Activated CD8-positive, alpha-beta memory T cell treated with anti-CD3 and anti-CD28 coated beads for 24 hours (primary cell): ENCODE measurements at places on chromosomes 3 and 15.

DNA sequence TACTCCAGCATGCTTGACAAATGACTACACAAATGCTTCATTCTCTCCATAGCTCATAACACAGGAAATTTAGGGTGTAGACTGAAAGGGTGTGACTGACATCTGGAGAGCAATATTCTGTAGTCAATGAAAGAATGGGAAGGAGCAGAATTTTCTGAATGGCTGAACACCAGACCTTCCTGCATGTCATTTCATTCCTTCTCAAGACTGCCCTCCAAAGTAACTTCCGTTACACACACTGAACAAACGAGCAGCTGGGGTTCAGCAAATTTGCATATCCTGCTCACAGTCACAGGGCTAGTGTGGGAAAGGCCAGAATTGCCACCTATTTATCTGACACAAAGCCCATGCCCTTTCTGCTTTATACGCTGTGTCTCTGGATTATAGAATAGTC lies 325.0 kb upstream of the CFAP20DC start:
- no peak for DNase-seq

GRCh38 chr3:197353867-197354567 lies 55.6 kb upstream of the DLG1 start:
- DNase-seq: no peak

GRCh38 chr3:57743496-57743895 lies 12.6 kb upstream of the SLMAP start:
- DNase-seq: no peak

DNA sequence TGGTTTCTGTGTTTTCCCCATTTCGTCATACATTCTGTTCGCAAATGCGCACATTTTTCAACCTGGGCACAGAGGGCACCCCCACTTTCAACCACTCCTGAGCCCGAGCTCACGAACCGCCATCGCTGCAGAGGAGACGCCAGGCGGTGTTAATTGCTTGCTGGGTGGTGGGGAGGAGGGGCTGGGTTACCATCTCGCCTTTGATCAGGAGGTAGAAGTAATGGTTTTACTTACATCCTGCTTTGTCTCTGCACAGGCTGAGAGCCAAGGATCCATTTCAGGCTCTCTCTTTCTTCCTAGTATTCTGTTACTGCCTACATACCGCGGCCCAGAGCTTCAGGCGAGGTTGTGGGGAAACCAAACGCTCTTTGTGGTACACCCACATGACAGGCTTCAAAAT lies 177.3 kb upstream of the WNT5A start:
- DNase-seq: no peak

GRCh38 chr3:7977245-7978086 lies 524.2 kb upstream of the LMCD1 start:
- no peak for DNase-seq

DNA sequence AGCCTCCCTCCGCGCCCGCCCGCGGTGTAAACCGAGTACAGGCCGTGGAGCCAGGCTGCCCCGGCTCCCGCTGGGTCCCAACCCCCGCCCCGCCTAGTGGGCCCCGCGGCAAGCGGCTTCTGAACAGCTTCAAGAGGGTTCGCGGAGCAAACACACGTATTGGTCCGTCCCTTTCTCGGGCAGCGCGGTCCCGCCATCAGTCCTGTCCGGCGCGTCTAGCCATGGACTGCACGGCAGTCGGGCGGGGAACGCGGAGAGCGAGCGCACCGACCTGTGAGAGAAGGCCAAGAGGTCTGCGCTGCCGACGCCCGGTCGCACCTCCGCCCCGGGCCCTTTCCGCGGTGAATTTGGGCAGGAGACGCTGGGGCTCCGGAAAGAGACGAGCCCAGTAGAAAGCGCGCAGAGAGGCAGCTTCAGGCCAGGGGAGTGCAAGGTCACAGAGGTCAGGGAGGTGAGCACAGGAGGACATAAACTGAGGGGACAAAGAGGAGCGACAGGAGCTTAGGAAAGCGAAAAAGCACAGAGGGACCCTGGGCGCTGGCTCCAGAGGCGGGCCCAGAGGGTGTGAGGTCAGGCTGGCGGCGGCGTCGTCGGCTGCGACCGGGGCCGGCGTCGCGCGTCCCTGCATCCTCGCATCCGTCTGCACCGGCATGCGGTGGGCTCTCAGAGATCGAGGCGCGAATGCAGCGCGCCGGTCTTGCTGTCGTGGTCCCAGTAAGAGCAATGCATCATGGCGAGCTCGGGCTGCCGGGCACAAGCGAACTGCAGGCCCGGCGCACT lies 1.8 kb downstream of the FOXL2 start:
- DNase-seq: peak; percentile 72

DNA sequence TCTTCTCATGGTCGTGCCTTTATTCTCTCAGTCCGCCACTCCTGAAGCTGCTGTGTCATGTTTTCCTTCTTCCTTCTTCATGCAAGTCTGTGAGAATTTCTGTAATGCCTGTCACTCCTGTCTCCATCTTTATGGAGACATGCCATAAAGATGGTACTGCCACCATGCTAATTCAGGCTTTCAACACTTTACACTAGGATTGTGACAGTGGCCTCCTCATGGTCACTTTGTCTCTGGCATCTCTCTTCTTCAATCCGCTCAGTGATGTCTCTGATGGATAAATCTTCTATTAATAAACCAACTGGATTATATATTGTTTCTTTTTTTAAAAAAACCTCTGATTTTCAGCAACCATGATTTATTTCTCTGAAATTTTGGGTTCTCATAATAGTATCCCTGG lies 18.1 kb downstream of the PPM1L start:
- DNase-seq: no peak

DNA sequence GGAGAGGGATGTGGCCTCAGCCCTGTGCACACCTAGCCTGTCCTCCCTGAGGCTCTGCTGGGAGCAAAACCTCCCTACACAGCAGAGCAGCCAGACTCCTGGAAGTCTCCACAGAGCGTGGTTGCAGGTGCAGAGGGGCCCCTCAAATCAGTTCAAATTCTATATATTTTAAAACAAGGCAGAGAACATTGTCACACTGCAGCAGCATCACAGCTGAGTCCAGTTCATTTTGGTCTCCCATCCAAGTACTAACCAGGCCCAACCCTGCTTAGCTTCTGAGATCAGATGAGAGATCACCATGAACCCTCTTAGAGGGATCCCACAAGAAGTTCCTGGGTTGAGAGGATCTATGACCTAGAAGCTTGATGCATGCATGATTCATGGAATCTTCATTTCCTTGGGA lies 331.0 kb upstream of the RGMA start:
- no peak for DNase-seq

DNA sequence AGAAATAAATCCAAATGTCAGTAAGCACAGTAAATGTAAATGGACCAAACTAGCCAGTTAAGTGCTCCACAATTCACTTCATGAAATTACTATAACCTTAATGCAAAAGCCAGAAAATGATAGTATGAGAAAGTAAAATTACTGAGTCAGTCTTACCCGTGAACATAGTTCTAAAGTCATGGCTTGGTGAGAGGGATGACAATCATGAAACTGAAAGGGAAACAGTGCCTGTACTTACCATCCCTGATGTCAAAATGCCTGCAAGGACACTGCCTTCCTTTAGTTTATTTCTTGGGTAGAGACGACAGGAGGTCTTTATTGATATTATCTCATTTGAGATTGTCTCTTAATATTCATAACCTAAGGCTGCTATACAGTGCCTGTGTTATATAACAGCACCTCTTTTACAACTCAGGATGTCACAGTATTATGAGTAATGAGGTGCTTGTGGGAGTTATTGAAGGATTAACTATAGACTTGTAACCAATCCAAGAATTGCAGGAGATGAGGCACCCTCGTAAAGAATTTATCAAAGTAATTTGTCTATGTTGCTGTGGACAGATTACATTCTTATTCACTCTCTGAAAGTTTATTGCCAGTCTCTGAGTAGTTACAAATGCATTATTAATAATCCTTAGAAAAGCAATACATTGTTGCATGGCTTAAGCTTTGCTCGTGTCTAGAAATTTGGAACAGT lies 142.9 kb upstream of the BFSP2 start:
- DNase-seq: no peak

DNA sequence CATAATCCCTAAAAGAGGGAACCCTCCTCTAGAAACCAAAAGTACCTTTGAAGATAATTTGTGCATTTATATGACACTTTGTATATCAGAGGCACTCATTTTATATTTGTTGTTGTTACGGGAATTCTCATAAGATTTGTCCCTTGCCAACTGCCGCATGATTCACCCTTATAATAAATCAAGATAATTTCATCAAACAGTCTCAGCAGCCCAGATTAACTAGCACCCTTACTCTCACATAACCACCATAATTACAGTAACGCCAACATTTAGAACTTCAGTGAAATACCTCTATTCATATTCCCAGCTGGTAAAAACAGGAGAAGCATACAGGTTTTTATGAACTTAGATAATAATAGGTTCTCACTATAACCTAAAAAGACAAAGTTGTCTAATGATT lies 271.9 kb downstream of the LRRC3B start:
- DNase-seq: no peak

- DNase-seq: no peak
These were observed 305.7 kb upstream of the ATP11B start for GRCh38 chr3:182487611-182488010.

GRCh38 chr3:143358793-143359491 lies 239.4 kb downstream of the CHST2 start:
- no peak for DNase-seq

- no peak for DNase-seq
These were observed 565.7 kb downstream of the PYDC2 start for GRCh38 chr3:192026661-192027060.

DNA sequence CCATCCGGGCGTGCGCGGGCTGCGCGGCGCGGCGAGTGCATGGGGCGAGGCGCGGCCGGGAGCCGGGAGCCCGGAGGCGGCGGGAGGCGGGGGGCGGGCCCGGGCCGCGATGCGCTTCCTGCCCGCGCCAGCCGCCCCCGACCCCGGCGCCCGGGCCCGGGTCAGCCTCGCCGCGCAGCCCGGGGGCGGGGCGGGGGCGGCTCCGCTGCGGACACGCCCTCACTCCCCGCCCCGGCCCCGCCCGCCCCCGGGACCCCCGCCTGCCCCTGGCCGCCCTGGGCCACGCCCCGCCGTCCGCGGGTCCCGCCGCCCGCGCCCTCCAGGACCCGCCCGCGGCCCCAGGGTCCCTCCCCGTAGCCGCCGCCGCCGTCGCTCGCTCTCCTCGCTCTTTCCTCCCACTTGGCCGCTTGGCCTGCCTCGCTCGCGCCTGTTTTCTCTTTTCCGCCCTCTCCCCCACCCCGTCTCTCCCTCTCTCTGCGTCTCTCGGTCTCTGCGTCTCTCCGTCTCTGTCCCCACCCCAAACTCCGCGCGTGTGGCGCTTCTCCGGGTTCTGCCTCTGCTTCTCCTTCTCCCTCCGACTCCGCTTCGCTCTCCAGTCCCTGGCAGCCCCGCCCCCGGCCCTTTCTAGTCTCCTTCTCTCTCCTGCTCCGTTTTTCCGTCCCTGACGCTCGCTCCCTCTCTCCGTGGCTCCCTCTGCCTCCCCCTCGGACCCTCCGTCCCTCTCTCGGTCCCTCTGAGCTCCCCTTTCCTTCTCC lies at the start of gene PLXND1:
PLXND1 (minus strand) TSS at position 41 of the 755 bp plus-strand sequence; CDS start at position 4, 37 bp downstream.
- DNase-seq: peak; percentile 72

- no peak for DNase-seq
These were observed 71.7 kb upstream of the ARL6 start for GRCh38 chr3:97692831-97693230.

DNA sequence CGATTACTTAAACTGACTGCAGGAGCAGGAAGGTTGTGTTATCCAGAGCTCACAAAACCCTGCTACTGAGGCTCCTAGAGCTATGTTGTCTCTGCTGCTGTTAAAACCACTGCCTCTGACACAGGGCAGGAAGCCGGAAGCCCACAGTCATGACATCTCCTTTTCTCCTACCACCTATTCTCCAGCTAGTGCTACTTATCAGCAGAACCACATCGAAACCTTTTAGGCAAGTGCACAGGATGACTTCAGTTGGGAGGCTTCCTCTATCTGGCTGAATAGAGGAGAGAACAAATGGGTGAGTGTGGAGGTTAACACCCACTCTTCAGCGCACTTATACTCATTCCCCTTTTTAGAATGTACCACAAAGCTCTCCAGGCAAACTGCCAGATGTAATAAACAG lies 638.0 kb downstream of the OTOL1 start:
- DNase-seq: no peak

- DNase-seq: peak; percentile 83
These were observed 9.8 kb downstream of the ONECUT1 start for GRCh38 chr15:52780172-52780980.

- DNase-seq: no peak
These were observed 23.3 kb upstream of the RAB11A start for GRCh38 chr15:65845826-65846519.

GRCh38 chr3:46098319-46098761 lies 71.1 kb upstream of the XCR1 start:
- peak; percentile 77 for DNase-seq

DNA sequence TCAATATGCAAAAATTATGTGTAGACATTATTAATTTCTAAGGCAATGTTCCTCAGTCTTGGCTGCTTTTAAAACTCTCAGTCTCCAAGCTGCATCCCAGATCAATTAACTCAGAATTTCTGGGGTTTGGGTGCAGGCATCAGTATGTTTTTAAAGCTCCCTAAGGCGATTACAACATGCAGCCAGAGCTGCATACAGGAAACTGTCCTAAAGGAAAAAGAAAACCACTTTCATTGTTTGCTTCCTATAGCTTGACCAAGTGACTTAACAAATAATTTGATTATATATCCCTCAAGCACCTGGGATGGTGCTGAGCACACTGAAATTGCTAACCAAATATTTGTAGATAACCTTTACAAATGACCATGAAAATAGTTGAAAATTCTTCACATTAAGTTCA lies 194.7 kb downstream of the DTWD1 start:
- DNase-seq: no peak

- no peak for DNase-seq
These were observed 10.9 kb downstream of the TEX55 start for GRCh38 chr3:119156868-119157267.

GRCh38 chr15:35764661-35765519 lies 218.9 kb upstream of the DPH6 start:
- DNase-seq: no peak

- no peak for DNase-seq
These were observed 124.5 kb downstream of the TLE3 start for GRCh38 chr15:69973102-69973714.

DNA sequence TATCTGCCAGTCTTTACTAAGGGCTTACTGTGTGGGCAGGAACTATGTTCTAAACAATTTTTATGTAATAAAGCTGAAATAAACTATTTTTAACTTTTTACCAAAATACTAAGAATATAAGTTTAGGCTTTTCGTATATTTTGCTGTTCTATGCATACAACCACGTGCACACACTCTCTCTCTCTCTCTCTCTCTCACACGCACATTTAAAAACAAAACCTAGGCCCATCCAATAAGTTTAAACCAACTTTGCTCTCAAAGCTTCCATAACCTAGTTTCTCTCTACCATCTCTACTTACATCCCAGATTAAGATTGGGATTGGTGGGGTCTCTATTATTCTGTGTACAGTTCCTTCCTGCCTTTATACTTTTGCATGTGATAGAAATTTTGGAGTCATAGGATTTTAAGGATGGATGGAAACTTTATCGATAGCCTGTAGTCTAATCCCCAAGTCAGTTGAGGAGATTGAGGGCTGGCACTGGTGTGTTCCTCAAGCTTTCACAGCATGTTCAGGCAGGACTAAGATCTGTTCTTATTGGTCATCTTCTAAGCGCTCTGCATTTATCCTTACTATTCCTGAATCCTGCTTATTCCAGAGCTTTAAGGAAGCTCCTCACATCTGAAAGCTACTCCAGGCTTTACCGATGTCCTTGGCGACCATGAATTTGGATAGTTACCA lies 1.8 kb downstream of the GPR171 start:
- no peak for DNase-seq

- no peak for DNase-seq
These were observed 115.2 kb upstream of the SLC6A11 start for GRCh38 chr3:10700821-10701220.

- DNase-seq: no peak
These were observed 551.9 kb downstream of the RSL24D1 start for GRCh38 chr15:54644796-54645195.

- DNase-seq: no peak
These were observed 104.8 kb downstream of the PLCH1 start for GRCh38 chr3:155640098-155640497.
